ENCODE measurements at places on chromosomes 5 and 9. TPM values are rescaled to one million over a fixed set of nuclear protein-coding genes. Genes with fewer than 3 reads are reported as not detected.

Gene FIBCD1
- not detected for polyA plus RNA-seq

Gene CER1
- not detected for polyA plus RNA-seq

Gene CEL
- not detected for polyA plus RNA-seq

Gene BAAT
- not detected for polyA plus RNA-seq

Gene MYORG
- polyA plus RNA-seq = 0.34 TPM

Gene TPPP
- polyA plus RNA-seq = 0.75 TPM

Gene HTR1A
- not detected for polyA plus RNA-seq

Gene GGTA1
- not detected for polyA plus RNA-seq

- DNase-seq = no peak
Measured at GRCh38 chr9:136779808-136780207, 11.3 kb upstream of the TMEM141 start.

GRCh38 chr9:120014796-120015195 lies 565.2 kb downstream of the CDK5RAP2 start:
- DNase-seq = no peak

DNA sequence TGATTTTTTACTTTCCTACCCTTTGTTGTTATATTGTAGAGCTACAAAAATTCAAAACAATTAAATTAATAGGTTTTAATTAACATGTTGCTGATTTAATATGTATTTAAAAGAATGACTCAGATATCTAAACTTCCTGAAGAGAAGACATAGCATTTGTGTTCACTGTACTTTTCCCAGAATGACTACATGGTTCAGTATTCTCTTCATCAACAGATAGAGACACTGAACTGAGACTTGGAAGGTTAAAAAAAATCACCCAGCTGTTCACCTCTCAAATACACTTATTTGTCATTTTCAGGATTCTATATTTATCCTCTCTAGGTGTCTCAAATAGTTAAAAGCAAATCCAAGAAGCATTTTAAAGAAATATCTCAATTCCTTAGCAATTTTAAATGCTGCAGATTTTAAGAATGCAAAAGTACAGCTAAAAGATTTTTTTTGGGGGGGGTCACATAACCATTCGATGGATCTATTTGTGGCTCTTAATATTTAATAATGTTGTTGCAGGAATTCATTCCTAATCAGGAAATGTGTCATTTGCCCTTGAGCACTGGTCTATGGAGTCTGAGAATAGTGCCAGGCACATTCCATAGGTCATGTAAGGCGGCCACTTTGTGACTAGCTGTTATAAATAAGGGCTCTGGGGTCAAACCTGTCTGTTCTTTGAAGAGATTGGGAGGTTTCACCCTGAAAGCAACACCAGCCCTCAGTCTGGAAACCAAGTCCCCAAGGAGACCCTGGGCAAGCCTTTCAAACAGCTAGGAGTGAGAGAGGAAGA lies 463.1 kb downstream of the NR2F1-AS1 start:
- no peak for DNase-seq

DNA sequence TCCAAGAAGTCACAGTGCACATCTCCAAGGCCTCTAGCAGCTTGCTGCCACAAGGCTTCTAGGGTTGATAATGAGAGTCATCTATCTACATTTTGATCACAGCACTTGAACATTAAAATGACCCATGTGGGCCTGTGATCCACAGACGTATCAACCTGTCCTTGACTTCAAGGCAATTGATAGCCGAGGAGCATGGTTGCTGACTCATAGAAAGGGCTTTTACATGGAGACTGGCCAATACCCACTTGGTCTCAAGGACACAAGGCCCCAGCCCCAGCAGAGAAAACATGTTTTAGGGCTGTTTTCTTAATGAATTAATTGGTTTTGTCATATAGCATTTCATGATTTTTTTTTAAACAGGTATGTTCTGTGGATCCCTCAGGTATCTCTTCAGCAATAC lies 314.0 kb downstream of the SEMA5A start:
- DNase-seq = no peak

GRCh38 chr5:111744455-111744854 lies 12.5 kb downstream of the NREP start:
- no peak for DNase-seq

DNA sequence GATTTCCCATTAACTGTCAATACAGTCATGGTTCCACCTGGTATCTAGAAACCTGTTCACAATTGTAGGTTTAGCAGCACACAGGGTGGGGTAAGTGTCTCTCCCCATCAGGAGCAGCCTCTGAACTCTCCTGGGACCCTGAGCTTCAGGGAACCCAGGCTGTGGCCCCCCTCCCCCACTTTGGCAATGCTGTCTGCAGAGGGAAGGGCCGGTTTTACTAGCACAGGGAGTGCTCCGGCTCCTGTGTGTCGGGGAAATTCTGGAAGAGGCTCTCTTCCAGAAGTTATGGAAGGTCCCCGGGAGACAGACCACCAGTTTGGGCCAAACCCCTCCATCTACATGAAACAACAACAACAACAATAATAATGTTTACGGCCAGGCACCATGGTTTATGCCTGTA lies 9.9 kb downstream of the DAB2IP start:
- no peak for DNase-seq

- no peak for DNase-seq
Measured at GRCh38 chr9:86459599-86460155, 105.5 kb upstream of the TUT7 start.

GRCh38 chr9:91298311-91298710 lies 63.4 kb downstream of the AUH start:
- DNase-seq = no peak

- no peak for DNase-seq
Measured at GRCh38 chr5:96337048-96337781, 95.8 kb downstream of the PCSK1 start.

DNA sequence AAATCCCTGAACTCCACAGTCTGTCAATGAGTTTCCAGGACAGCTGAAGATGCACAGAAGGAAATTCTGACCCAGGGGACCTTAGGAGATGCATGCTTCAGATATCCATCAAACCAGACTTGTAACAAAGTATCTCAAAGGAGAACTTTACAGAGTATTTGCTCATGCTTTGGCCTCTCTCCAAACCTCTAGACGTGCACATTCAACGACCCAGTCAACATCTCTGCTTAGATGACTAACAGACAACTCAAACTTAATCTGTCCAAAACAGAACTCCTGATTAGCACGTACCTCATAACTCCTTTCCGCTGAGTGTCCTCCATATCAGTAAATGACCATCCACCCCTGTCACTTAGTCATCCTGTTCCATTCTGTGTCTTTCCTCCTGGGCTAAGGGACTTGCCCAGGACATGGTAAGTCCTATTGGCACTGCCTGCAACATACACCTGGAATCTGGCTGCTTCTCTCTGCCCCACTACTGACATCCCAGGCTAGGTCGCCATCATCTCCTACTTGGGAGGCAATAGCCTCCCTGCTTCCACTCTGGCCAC lies 107.4 kb downstream of the LMNB1 start:
- DNase-seq = no peak

DNA sequence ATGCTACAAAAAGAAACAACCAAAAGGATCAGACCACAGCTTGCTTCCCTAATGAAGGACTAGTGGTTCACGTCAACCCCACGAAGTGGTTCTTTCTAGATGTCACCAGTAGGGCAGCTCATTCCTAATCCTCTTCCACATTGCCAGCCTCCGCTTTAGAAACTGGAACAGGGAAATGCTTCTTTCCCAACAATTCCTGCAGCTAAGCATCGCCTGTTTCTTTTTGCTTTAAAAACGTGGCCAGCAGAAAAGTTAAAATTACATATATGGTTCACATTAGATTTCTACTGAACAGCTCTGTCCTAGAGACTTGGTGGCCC lies 100.2 kb downstream of the MTX3 start:
- DNase-seq = no peak

- DNase-seq = no peak
Measured at GRCh38 chr9:93248386-93249040, 64.6 kb downstream of the WNK2 start.

DNA sequence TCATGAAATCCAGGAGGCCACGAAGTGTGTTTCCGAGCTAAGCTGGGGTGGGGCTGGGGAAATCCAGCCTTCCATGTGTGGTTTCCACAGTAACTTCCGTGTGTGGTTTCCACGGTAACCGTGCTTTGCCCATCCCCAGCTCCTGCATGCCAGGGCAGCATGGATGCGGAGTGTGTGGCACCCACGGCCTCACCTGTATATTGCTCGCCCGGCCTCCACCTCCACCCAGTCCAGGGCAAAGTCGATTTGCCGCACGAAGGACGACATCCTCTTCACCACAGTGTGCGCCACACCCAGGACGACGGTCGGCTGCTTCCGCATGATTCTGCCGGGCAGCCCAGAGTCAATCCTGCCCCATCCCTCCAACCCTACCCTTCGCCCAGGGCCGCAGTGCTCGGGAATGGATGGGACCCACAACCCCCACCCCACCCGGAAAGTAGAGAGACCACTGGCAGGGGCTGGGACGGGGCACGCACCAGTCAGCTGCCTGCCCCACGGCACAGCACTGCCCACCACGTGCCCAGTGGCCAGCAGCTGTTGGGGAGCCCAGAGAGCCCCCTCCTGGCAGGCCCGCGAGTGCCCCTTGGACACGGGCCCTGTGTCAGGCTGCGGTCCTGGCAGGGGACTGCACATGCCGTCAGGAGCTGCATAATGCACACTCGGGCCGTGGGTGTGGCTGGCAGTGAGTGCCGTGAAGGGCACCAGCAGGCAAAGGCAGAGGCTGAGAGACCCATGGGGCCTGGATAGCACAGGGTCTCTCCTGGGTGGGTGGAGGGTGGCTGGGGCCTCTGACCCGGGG lies 39.0 kb upstream of the NSMF start:
- DNase-seq = no peak

DNA sequence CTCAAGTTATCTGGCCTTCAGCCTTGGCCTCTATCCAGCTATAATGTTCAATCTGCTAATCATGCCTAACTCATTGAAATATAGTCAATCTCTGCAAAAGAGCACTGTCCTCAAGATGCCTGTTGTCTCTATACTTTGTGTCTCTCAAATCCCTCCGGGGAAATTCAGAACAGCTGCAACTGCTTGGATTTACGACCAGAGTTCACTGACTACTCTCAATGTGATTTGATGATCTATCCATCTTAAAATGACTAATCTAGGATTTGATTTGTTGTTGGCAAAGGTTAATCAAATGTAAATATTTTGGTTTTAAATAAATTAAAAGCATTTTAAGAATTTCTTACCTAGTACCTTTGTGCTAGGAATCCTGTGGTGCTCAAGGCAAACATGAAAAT lies 40.9 kb downstream of the SVEP1 start:
- DNase-seq = no peak

DNA sequence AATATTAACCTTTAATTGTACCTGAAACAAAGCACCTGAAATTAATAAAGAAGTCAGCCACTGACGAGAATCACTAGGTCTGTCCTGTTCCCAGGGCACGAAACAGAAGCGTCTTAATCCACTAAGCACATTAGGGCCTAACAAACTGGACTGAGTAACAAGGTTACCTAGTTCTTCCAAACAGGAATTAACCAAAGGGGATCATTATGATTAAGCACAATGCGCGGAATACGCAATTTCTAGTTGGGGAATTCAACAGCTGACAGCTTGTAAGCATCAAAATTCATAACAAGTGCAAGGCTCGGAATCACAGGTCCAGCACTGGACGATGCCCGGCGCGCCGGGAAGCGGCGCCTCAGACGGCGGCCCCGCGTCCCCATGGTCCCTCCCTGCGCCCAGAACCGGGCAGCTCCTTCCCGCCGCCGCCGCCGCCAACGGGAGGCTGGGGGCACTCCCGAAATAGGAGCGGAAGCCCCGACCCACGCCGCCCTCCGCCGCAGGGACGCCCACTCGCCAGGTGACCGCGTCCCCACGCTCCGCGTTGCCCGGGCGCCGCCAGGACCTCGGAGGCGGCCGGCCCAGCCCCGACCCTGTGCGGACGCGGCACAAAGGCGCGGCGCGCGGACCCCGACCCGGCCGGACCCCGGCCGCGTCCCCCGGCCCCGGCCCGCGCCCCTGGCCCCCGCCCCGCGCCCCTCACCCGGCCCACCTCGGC lies 898 bp downstream of the CAMSAP1 start:
- DNase-seq = no peak

DNA sequence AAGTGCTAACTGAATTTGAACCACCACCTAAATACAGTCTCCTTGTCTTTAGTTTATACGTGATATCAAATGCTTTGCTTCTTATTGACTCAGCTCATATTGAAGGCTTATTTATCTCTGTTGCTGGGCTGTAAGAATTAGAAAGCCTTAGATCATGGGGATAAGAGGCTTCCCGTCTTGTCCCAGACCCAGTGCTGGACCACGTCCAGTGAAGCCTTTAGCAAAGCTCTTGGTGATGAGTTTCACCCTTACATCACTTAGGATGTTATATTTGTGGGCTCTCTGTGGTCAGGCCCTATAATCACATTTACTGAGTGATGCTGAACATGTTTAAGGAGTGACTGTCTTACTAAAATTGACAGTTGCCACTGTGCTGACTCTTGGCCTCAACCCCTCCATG lies 11.2 kb downstream of the FAM240B start:
- no peak for DNase-seq

- DNase-seq = no peak
Measured at GRCh38 chr5:144950996-144951395, 780.3 kb downstream of the KCTD16 start.

DNA sequence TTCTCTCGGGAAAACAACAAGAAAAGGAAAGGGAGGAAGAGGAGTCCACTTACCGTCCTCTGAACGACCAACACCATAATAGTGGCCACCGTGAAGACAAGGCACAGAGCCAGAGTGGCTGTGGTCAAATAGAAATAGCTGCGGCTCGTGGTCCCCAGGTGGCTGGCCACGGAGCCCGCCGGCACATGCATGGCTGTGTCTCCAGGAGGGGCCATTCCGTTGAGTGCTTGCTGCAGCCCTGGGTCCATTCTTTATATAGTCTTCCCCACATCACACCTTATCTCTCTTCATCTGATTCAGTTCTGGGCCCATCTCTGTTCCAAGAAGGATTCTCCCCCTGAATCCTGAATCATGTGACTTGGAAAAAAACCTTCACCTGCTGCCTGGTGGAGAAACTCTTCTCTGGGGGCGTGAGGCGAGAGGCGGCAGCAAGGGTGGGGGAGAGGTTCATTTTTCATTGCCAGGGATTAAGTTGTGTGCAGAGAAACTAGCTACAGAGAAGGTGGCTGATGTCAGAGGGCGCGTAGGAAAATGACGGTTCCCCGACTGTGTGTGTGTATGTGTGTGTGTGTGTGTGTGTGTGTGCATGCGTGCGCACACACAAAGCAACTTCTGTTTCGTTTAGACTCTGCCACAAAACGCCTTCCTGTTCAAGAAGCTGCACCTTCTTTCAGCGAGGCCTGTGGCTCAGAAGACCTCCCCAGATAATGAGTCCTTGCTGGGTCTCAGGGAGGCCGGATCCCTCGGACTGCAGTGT lies at the start of gene TNFSF8:
Gene TNFSF8 (minus strand): TSS at position 536 of the 757 bp plus-strand sequence. CDS start 288 bp downstream, at position 248.
- peak; percentile 74 for DNase-seq

DNA sequence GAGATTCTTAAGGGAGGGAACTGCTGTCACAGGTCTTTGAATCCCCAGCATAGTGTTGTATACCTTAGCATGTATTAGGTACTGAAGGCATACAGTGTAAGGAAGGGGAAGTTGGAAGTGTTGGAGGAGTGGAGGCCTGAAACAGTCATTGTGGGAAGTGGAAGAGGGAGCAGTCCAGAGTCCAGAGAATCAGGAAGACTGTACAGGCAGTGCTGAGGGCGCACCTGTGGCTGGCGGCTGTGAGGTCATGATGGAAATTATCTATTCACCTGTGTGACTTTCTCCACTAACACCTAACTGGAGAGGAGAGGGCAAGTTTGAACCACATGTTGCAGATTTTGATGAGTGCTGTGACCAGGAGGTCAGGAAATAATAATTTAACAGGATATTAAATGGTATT lies 119.7 kb upstream of the NIPBL start:
- no peak for DNase-seq

GRCh38 chr9:123866497-123866896 lies 63.4 kb downstream of the DENND1A start:
- DNase-seq = no peak

GRCh38 chr5:10752451-10752850 lies 8.6 kb downstream of the DAP start:
- no peak for DNase-seq

- no peak for DNase-seq
Measured at GRCh38 chr5:161001604-161002003, 149.6 kb upstream of the ATP10B start.

Measured in CD4-positive, CD25-positive, alpha-beta regulatory T cell (primary cell).